Nephron progenitor cell (in vitro differentiated cells): ENCODE measurements at places on chromosomes 1 and 21.

- peak; percentile 54 for DNase-seq
These were observed 41.5 kb downstream of the IGSF21 start for GRCh38 chr1:18149027-18149641.

DNA sequence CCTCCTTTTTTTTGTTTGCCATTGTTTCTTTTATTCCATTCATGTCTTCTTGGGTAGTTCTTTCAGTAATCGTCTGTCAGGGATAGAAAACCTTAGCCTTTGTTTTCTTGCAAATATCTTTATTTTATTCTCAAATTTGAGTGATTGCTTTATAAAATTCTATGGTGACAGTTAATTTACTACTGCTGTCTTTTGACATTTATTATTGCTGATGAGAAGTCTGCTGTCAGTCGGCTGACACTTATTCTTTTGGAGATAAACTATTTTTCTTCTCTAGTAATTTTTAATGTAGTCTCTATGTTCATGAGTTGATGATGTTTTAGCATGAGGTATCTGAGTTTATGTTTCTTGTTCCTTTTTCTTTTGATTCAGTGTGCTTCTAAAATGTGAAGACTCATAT, 983.8 kb downstream of the TTLL7 start:
- no peak for DNase-seq

GRCh38 chr1:40860706-40861223, 1.4 kb downstream of the CITED4 start:
- no peak for DNase-seq

- no peak for DNase-seq
These were observed 203.0 kb downstream of the PLPP3 start for GRCh38 chr1:56376188-56376984.

- DNase-seq: peak; percentile 50
These were observed 101.7 kb upstream of the CASZ1 start for GRCh38 chr1:10897981-10898728.

- DNase-seq: no peak
These were observed 3.3 kb downstream of the CDC42SE1 start for GRCh38 chr1:151056149-151056548.

DNA sequence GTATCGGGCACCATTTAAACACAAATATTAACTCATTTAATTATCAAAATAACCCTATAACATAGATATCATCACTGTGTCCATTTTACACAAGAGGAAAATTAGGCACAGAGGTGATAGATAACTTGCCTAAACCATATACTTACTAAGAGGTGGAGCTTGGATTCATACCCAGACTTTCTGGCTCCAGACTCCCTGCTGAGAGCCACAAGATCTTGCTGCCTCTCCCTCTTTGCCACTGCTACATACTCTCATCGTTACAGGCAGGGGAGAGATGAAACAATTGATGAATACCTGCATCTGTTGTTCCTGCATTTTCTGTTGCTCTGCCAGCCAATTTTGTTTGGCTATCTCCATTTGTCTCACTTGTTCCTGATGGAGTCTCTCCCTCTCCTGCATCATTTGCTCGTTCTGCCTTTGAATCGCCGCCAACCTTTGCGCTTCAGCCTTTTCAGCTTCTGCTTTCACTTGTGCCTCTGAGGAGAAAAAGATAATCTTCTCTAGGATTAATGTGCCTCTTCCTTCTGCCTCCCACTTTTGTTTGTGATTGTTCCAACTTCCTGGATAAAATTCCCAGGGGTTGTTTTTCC, 10.6 kb downstream of the GBP5 start:
- no peak for DNase-seq

DNA sequence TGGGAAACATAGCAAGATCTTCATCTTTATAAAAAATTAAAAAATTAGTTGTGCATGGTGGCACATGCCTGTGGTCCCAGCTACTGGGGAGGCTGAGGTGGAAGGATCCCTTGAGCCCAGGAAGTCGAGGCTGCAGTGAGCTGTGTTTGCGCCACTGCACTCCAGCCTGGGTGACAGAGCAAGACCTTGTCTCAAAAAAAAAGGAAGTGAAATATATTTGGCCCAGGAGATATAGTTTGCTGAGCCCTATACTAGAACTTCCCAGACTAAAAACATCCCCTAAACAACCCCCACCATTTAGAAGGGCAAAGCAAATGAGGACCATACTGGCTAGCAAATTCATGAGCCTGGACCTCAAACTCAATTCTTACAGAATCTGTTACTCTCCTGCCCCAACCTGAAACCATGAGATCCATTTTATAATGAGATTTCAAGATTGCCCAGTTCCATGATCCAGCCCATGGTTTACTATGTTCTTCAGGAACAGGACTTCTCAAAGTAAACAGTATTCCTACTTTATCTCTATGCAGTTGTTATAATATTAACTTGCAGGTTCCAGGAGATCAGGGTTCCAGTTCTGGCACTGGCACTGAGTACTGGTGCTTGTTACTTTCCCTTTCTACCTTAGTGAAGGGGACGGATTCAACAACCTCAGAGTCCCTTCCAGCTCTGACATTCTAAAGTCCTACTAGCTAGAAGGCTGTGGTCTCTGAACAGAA, 48.9 kb upstream of the TADA1 start:
- DNase-seq: no peak

DNA sequence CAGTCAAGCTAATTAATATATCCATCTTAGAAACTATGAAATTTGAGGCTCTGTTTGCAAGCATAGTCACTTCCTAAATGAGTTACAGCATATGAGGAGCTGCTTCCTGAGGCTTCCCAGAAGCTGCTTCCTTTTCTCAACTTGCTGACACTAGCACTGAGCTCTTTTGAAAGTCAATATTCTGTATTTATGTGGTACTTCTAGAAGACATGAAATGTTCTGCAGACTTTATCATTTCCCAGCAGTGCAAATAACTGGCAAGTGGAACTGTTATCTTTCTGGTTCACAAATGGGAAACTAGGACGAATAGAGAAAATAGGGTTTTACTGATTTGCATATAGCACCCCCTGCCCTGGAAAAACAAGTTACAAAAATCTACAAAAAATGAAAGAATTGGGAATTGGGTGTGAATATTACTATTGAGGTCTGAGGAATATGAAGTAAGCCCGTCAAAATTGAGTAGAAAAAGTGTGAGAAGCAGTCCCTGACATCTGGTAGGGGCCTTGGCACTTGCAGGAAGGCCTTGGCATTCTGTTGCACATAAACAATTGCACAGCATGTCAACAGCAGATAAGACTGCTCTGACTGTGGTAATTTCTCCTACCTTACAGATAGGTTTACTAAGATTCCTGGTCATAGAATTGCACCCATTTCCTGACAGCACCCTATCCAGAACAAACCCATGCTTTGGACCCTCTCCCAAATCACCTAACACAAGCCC, 7.1 kb downstream of the GIPC2 start:
- DNase-seq: no peak

- DNase-seq: no peak
These were observed 80.9 kb downstream of the SLC66A1 start for GRCh38 chr1:19393046-19393445.

GRCh38 chr1:240385985-240386978, 225.7 kb downstream of the GREM2 start:
- no peak for DNase-seq

- no peak for DNase-seq
These were observed 61.2 kb downstream of the CRP start for GRCh38 chr1:159653201-159653600.

DNA sequence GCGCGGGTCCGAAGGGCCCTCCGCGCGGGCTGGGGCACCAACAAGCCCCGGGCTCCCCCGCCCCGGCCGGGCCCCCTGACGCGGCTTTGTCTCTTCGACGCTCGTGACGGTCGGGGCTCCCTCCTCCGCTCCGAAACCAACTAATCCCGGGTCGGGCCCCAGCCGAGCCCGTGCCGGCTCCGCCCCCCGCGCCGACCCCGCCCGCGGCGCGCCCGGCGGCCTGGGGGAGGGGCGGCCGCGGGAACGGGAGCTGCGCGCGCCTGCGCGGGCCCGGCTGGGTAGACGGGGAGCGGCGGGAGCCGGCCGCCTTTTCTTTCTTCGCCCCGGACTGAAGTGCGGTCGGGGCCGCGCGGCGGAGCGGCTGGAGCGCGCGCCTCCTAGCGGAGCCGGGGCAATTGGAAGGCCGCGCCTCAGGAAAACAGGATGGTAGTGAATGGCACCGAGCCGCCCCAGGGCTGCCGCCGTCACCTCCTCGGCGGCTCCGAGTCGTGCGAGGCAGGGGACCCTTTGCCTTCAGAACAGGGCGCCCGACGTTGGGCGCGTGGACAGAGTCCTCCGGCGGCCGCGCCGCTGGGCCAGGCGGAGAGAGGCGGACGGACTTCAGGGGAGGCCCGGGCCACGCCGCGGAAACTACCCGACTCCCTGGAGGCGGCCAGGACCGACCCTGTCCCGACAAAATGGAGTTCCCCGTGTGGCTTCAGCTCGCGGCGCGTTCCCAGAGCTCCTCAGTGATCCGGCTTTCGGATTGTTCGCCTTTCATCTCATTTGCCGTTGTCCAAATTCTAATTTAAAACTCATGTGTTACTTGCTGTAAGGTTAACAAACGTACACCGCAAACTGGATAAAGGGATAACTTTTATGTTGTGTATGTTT, at the start of gene TP53BP2:
TP53BP2 (minus strand) TSS at position 138 of the 873 bp plus-strand sequence. CDS start 267 bp downstream, outside the sequence.
- DNase-seq: peak; percentile 90

- DNase-seq: no peak
These were observed 5.3 kb downstream of the CBR1 start for GRCh38 chr21:36075171-36075570.

DNA sequence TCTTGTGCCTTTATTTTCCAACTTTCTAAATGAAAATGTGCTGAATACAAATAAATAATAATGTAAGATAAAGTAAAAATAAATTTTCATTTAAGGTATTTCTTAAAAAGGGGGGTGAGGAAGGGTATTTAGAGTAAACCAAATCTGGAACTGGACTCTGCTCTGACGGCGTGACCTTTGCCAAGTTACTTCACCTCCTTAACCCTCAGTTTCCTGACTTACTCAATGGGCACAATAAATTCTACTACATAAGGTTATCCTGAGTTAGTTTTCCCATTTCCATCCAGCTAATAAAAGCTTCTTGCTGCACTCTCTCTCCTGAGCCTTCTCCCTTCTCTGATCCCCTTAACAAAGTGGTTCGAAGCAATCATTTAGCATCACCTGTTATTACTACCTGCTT, 93.9 kb downstream of the NID1 start:
- DNase-seq: no peak

DNA sequence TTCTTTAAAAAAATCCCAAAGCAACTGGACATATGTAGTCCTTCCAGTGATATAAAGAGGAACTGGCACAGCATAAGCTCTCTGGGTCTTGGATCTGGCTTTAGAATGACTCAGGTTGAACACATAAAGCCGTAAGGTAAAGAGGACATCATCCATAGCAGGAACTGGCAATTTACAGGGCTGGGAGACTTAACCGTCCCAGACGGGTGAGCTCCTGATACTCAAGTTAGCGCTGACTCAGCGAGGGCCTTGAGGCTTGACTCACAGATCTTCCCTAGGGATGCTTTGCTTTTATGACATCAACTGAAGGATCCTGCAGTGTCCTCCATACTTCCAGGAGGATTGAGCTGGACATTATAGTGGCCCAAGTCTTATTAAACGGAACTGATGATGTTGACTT, 154.1 kb downstream of the CLIC6 start:
- DNase-seq: no peak

DNA sequence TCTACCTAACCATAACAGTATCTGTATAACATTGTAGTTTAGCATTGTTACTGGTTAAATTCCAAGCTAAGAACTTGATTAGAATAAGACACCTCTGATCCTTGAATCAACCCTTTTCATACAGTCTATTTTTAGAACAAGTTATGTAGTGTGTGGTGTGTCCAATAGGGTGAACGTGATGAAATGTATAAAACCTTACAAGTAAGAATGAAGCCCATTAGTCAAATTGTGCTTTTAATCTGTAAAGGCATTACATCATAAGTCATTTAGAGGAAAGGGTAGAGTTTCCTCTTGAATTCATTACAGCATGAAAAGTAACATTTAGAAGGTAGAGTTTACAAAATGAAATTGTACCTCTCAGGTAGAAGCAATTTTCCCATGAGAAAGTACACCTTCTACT, 479.2 kb downstream of the LTN1 start:
- no peak for DNase-seq

GRCh38 chr1:27545876-27546275, 55.9 kb upstream of the WASF2 start:
- DNase-seq: no peak

GRCh38 chr1:192998536-192998935, 60.6 kb downstream of the UCHL5 start:
- no peak for DNase-seq

GRCh38 chr1:235417086-235417697, 50.0 kb downstream of the TBCE start:
- peak; percentile 63 for DNase-seq

DNA sequence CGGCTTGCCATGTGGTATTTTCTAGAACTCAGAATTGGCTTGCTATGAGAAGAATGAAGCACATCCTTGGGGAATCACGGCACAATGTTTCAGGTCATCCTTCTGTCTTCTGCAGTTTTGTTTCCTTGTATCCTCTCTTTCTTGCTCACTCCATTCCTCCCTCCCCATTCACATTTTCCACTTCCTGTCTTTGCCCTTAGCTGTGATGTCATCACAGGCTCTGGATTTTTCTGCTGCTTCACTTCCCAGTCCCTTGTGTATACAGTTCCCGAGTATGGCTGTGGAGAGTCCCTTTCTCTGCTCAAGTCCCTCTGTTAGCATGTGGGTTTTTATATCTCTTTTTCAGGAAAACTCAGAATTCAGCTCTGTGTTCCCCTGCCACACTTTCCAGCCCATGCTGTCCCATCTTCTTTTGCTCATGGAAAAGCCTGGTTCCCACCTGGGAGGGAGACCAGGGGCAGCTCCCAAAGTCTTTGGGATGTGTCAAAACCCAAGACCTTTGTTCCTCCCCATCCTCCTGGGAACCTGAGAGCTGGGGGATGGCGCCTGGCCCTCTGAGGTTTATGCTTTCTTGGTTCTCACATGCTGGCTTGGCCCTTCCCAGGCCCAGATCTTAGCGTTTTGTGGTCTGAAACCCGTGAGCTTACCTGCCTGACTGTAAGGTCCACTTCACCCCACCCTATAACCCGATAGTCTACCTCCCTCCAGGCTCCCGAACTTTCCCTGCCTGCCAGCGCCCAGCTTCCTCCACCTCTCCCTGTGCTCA, 4.8 kb upstream of the RGS16 start:
- no peak for DNase-seq

DNA sequence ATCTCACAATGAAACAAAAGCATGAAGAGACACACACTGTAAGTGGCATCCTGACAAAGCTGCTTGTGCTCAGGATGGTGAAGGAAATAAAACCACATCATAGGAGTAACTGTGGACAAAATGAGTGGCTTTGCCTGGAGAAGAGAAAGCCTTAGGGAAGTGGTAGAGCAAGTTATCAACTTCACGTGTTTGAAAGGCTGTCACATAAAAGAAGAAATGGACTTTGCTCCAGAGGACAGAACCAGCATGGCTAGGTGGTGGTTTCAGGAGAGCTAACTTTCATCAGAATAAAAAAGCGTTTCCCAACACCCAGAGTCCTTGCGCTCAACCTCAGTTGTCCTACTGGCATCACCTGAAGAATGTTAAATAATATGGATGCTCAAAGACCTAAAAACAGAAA, 139.9 kb downstream of the SETD4 start:
- DNase-seq: no peak

DNA sequence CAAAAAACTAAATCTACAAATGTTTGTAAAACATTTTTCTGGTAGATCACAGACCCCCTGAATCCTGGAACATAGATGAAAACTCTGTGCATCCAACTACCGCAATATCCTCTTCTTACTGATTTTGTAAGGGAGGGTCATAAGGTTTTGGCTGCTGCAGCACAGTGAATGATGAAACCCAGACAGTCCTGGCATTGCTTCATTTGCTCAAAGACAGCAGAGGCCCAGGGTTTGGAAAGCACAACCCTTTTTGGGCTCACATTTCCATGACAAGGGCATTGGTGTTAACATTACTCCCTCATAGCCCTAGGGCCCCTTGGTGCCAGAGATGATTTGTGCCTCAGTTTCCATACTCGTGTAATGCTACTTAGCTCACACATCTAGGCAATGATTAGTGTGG, 51.2 kb downstream of the PLXNA2 start:
- DNase-seq: no peak
